ENCODE measurements at places on chromosomes 2 and 18. TPM values are rescaled to one million over a fixed set of nuclear protein-coding genes. Genes with fewer than 3 reads are reported as not detected.

The ASTL gene
- 0.13 TPM for polyA plus RNA-seq

GRCh38 chr2:120398051-120398995, 52.4 kb downstream of the INHBB start:
- no peak for DNase-seq

The CFAP210 gene
- 1.6 TPM for polyA plus RNA-seq

The C2orf76 gene
- polyA plus RNA-seq: 18.6 TPM

- no peak for DNase-seq
Observed at GRCh38 chr2:21281791-21282514, 158.2 kb downstream of the TDRD15 start.
